Globus pallidus (tissue), 1 donor: ENCODE measurements at places on chromosomes 5 and 9.

- no peak for DNase-seq
These were observed 26.1 kb downstream of the SPDL1 start for GRCh38 chr5:169609716-169610115.

DNA sequence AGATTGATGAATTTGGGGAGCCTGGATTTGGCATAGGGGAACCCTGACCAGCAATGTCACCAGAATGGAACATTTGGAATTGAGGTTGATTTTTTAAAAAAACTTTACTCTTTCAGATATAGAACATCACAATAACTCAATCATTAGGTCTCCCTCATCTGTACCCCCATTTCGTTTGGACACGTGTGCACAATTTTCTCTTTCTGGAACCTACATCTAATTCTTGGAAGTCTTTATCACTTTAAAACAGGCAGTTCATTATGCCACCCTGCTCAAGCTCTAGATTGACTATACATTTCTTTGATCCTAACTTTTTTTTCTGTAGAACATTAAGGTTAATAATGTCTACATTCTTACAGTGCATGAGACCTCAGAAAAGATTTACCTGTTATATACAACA lies 3.7 kb upstream of the SSBP2 start:
- no peak for DNase-seq

- peak; percentile 37 for DNase-seq
These were observed 75.4 kb downstream of the SLC38A9 start for GRCh38 chr5:55636683-55637082.

DNA sequence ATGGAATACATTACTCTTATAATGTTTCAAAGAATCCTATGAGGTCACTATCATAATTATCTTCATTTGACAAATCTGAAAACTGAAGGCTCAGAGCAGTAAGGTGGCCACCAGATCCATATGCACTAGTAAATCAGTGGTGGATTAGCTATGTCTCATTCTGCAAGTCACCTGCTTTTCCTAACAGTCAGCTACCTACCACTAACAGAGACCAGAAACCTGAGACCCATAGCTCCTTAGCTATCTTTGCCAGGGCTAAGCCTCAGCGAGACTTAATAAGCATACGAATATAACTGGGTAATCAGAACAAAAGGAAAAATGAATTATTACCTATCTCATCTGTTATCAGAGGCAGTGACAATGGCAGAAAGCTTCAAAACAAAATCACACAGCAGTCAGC lies 118.7 kb downstream of the AUH start:
- DNase-seq, result no peak

DNA sequence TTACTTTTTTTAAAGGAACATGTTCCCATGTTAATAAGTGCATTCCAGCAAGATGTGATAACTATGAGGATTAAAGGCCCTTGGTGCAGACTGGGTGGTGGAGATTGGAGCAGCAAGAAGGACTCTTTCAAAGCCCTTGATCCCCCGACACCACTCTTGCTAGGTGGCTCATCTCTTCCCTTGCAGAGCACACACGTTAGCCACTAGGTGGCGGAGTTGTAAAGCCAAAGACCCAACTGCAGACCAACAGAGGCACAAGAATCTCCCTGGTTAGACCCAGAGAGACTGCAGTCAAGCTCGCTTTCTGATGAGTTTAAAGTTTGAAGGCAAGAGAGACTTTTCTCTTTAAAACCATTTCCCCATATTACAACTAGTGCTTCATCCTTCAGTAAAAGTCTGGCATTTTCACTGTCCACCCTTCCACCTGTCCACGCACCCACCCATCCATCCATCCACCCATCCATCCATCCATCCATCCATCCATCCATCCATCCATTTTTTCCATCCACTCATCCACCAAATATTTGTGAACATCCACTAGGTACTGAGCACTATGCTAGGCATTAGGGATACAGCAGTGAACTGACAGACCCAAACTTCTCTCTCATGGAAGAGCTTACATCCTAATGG lies 226.9 kb downstream of the MSX2 start:
- DNase-seq, result peak; percentile 78

- DNase-seq, result no peak
These were observed 59.7 kb upstream of the HMHB1 start for GRCh38 chr5:143752165-143752850.

DNA sequence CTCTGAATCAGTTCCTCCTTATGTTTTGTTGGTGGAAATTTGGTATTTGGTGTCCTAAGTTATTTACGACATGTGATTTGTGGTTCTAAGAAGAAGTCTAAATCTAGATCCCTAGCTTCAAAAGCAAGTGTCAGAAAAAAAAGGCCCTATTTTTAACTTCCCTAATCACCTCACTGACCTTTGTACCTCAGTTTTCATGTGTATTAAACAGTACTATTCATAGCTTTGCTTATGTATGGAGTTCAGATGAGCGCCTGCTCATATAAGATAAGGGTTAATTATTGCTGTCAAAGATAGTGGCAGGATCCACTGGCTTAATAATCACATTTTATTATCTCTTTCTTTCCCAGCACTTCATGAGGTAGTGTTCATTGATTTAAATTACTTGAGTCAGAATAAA lies 318.2 kb downstream of the PARP8 start:
- no peak for DNase-seq

- DNase-seq, result peak; percentile 20
These were observed 512 bp downstream of the PLK2 start for GRCh38 chr5:58459146-58460001.

DNA sequence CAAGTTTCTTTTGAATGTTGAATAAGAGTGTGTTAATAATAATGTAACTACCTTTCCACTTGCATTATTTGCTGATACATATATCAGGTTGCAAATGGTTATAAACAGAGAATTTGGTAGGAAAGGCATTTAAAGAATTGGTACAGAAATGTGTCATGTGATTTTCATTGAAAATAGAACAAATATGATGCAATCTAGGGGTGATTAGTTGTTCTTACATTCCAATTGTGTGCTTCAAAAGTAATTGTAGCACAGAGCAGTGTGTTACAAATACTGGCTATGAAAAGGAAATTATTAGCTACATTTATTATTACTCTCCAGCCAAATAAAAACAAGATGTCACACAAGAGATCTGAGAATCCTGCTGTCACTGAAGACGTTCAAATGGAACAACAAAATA lies 61.8 kb upstream of the PRDM9 start:
- no peak for DNase-seq

DNA sequence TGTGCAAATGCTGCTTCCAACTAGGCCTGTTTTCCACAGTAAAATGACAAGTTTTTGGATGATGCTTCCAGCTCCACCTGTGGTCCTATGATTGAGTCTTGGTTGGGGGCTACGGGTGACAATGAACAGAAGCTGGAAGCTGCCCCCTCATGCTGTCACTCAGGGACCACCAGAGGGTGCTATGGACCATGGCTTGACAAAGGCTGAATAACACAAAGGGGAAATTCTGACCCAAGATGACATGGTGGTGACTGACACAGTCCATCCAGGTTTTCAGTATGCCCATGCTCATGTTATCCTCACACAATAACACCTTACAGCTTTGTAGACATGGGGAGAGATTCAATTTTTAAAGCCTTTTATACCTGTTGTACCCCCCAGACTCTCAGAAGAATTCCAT lies 23.9 kb upstream of the SAP30L start:
- DNase-seq, result peak; percentile 26

DNA sequence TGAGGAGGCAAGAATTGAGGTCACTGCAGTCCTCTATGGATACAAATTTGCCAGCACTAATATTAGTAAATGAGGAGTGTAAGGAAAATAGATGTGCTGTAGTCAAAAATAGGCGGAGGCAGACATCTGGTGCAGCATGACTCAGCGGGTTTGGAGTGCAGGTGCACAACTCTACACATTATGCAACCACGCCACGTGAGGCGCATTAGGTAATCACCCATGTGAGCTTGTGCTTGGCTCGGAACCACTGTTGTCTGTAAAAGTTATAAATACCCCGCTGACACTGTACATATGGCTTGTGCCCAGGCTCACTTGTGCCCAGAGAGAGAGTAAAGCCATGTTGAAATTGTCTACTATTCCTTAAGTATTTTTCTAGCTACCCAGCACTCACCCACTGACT lies 623.5 kb upstream of the NUDT12 start:
- DNase-seq, result no peak

DNA sequence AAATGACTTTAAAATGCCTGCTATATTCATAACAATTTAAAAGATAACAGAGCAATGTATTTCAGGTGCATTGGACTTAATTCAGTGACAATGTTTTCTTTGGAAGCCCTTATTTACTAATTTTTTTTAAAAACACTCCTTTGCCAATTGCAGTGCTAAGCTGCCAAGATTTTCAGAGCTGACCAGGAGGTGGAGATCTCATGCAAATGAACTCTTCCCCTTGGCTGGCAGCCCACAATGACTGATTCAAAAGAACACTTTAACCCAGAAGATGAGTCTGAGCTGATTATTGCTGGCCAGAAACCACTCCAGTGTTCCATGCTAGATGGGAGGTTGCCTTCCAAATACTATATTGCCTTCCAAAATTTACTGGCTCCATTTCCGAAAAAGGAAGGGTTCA lies 128.3 kb upstream of the CCNH start:
- peak; percentile 92 for DNase-seq

- DNase-seq, result no peak
These were observed 19.1 kb upstream of the EDIL3 start for GRCh38 chr5:84403773-84404172.

GRCh38 chr9:79742110-79742721 lies 170.5 kb downstream of the TLE4 start:
- peak; percentile 47 for DNase-seq

DNA sequence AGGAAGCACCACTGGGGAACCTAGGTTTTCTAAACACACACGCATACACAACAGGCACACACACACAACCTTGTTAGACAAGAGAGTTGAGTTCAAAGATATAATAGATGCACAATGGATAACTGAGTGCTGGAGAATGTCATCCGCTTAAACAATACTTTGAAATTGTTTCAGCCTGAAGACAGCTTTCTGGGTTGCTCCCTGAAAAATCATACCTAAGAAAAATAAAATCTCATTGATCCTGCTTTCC lies 126.1 kb downstream of the TMEM161B start:
- DNase-seq, result no peak

GRCh38 chr9:124452841-124453585 lies 2.8 kb downstream of the ADGRD2 start:
- no peak for DNase-seq

DNA sequence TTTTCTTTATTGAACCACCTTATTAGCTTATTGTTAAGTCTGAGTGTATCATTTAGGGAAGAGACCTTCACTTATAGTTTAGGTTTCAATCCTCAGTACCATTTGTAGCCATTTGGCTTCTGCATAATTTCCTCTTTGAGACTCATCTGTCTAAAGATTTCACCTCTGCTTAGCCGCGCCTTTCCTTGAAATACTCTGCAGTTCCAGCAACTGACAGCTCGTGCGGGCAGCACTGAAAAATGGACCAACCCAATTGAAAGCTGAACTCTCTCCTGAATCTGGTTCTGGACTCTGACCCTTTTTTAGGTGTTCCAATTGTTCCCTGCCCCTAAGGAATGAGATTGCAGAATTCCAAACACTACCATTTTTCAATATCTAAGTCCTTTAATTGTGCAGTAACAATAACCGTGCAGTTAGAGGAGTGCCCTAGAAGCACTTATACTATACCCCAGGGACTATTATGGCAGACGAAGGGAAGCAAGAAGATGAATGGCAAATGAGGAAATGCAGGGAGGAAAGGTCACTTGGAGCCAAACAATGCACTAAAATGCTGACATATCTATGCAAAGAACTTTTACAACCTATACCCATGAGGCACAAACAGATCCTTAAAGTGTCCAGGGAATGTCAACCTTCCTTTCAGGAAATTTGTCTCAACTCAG lies 50.1 kb upstream of the PDE4D start:
- DNase-seq, result no peak

- no peak for DNase-seq
These were observed 4.6 kb downstream of the SIT1 start for GRCh38 chr9:35646153-35646532.

DNA sequence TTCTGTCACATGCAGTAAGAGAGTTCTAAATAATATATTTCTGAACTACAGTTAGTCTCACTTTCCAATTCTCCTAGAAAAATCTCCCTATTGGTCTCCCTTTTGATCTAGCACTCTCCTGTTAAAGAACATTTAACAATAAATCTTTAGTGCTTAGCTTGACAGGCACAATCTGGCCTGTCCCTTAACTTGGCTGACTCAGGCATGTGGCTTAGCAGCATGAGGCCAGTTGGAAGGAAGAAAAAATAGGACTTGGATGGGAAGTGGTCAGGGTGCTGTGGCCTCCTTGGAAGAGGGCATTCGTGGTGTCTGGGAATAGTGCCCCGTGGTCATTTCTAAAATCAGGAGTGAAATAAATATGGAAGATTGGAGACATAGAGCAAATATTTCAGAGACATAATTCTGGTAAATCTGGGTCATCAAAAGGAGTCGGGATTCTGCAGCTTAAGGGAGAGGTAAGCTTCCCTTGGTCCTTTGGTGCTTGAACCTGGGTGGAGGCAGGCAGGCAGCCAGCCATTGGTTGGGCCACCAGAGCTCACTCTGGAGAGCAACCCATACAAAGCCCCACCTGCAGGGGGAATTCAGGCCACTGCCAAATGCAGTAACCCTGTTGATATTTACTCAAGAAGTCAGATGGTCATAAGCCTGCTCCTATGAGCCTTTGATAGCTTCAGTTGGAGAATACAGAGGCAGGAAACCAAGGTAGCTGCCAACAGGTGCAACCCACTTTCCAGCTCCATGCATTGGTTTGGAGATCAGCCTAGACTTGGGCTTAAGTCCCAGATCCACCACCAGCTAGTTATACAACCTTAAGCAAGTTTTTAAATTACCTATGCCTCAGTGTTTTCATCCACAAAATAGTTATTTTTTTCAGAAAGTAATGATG lies 28.8 kb upstream of the TLE4 start:
- DNase-seq, result no peak

GRCh38 chr5:134209477-134210245 lies 16.2 kb downstream of the PPP2CA start:
- no peak for DNase-seq

DNA sequence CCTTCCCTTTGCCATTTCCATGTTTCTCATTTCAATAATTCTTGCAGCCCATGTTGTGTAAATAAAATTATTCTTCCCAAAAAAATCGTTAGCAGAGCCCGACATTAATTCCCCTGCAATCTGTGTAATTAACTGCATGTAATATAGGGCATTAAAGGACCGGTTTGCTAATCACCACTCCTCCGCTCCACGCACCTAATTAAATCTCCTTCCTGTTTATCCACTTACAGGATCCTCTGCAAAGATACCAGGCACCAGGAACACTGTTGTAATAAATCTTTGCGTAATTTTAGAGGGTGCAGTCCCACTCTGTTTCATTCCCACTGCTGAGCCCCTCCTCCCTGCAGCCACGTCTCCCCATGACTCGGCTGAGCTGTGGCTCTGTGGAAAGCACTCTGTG lies 105.0 kb upstream of the PPP1R26 start:
- no peak for DNase-seq

DNA sequence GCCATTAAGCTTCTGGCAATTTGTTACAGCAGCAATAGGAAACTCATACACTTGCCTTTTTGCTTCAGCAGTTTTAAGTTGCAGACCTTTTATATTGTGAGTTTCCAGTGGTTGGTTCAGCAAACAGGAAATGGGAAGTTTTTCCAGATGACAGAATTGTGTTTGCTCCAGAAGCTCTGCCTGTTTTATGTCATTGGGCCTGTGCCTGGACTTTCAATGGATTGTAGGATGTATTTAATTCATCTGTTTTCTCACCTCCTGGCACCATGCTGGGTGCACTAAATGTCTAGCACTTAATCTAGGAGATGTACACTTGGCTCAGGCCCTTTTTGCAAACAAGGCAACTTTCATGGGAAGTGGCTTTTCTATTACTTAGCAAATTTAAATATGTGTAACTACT lies 100.4 kb upstream of the CLINT1 start:
- no peak for DNase-seq

- no peak for DNase-seq
These were observed 11.3 kb downstream of the TLR4 start for GRCh38 chr9:117715411-117715989.

GRCh38 chr9:93357649-93358048 lies 93.8 kb upstream of the FAM120A start:
- no peak for DNase-seq
